ENCODE measurements at places on chromosomes 6 and 20.

- no peak for DNase-seq
Measured at GRCh38 chr6:169420912-169421543, 167.4 kb upstream of the THBS2 start.

- DNase-seq = no peak
Measured at GRCh38 chr20:63128367-63128766, 87.6 kb downstream of the YTHDF1 start.

GRCh38 chr20:40741507-40742106 is 52.6 kb upstream of the MAFB start:
- DNase-seq = no peak

DNA sequence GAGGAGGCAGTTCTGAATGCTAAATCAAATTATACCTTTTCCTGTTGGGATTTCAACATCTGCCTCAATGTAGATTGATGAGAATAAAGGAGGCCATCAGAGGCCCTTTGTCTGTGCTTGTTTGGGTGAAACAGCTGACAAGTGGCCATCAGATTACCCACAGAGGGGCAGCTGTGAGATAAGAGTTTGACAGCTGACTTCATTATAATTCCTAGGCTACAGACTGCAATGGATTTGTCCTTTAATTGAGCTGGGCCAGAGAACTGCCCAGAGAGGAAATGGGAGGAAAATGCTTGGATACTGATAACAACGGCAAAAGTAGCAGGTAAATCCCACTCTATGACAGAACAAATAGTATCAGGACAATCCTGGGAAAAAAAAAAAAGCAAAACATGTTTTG is 649.4 kb downstream of the HDGFL1 start:
- DNase-seq = no peak

DNA sequence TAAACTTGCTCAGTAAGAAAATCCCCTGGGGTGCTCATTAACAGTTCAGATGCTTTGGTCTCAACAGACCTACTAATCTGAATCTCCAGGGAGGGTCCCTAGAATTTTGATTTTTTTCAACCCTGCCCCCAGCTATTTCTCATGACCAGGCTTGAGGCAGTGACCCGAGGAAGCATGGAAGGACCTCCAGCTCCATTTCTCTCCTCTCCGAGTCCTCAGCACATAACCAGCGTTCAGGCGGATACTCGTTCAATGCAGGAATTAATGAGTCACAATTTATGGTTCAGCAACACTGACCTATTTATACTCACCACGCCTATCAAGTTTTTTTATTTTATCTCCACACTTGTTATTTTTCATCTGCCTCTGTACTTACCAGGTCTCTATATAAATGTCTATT is 369.2 kb upstream of the CDH4 start:
- no peak for DNase-seq

DNA sequence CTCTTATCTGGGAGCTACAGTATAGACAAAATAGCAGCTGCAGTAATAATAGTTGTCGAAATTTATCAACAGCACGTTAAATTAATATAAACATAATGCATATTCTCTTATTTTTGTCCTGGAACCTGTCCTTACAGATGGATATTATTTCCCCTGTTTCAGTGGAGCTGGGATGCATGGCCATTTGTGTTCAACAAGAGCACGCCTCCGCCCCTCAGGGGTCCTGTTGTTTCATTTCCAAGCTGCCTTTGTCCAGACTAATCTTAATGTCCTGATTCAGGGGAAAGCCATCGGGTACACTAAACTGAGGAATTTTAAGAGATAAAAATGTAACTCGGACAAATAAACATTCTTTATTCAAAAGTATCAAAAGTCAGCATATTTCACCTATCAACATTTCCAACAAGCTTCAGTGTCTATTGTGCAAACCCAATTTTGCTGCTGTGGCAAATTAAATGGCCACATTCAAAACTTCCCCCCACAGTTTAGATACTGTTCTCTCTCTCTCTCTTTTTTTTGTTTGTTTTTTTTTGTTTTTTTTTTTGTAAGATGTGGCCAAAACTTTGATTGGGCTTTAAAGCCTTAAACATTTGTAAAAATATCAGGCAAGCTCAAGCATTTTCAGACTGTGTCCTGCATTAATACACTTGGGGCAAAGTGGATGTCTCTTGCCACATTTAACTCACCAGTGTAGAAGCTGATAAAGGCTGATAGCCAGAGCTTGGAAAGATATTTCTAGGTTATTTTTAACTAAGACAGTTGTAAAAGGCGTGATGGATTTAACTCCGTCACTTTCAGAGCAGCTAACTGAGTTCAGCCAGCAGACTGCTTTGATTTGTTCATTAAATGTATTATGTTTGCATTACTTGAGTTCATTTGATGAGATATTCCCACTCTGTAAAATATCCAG is 112.5 kb upstream of the QKI start:
- no peak for DNase-seq

GRCh38 chr20:4637081-4637797 is 84.5 kb upstream of the PRND start:
- no peak for DNase-seq

GRCh38 chr6:73309785-73310502 is 44.1 kb downstream of the DPPA5 start:
- peak; percentile 5 for DNase-seq

GRCh38 chr20:64228751-64229506 is 26.6 kb upstream of the PCMTD2 start:
- DNase-seq = no peak

DNA sequence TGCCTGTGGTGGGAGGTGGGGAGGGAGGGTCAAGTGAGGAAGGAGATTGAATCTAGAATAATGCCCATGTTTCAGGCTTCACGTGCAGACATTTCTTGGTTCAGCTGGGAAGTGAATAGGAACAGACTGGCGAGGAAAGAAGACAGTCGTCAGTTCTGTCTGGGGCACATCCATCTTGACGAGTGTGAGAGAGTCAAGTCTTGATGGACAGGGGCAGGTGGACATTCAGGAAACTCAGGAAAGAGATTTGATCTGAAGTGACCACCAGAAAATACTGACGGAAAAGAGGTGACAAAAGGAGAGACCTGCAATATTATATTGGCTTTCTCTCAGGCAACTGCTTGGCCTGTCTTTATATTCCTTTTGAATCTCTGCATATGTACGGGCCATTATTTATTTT is 68.6 kb downstream of the ESR1 start:
- no peak for DNase-seq

DNA sequence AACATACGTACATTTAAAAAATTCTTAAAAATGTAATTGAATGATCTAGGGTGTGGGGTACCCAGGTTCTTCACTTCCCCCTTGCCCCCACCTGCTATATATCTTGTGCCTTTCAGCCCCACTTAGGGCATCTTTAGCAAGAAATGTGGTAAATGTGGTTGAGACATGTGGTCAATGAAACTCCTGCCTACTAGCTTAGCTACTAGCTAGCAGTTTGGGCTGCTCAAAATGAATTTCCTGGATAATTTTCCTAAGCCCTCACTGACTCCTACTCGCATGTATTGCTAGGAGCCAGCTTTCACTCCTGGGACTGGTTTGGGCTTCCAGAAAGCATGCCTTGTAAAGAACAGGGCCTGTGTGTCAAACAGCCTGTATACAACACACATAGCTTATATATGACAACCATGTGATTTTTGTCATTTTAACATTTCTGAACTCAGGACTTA is 257.3 kb downstream of the ATXN1 start:
- DNase-seq = no peak

DNA sequence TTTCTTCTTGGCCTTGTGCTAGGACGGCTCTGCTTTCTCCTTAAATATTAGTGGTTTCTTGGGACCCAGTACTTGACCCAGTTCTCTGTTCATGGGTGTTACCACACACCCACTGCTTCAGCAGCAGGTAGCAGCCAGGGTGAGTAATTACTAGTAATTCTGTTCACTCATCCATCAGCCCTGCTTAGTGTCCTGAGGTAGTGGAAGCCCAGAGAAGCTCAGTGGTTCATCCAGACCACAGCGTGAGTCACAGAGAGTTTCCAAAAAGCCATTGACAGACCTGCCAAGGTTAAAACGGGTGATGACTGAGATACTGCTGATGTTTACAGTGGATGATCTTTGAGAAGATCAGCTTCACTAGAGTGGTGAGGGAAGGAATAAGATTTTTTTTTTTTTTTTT is 51.7 kb upstream of the HINT3 start:
- DNase-seq = no peak

DNA sequence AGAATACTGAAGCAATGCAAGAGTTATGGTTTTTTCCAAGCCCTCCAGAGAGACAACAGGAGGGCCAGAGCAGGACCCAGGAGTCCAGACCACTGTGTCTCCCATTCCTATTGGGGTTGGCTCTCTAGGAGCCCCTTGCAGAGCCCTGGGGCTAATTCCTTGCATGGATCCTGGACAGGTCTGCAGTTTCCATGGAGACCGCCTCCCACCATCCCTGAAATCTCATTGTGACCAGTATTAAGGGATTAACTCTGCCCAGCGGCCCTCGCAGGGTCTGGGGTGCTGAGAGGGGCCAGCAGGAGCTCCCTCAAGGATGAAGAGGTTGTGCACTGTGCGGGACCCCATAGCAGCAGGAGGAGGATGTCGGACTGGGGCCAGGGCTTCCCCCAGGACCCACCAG is 34.8 kb downstream of the HNF4A start:
- DNase-seq = no peak

DNA sequence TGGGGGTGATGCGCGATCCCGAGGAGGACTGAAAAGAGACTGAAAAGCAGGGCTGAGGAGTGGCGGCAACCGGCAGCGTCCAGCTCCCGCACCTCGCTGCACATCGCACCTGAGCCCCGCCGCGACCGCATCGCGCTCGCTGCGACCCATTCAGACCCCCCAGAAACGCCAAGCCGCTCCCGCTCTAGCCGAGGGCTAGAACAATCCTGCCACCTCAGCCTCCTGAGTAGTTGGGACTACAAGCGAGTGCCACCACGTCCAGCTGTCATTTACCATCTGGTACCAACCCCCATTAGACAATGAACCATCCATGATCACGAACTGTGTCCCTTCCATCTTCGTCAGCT is 33.2 kb downstream of the HLA-A start:
- no peak for DNase-seq

- DNase-seq = no peak
Measured at GRCh38 chr20:25019381-25020155, 27.0 kb upstream of the APMAP start.

DNA sequence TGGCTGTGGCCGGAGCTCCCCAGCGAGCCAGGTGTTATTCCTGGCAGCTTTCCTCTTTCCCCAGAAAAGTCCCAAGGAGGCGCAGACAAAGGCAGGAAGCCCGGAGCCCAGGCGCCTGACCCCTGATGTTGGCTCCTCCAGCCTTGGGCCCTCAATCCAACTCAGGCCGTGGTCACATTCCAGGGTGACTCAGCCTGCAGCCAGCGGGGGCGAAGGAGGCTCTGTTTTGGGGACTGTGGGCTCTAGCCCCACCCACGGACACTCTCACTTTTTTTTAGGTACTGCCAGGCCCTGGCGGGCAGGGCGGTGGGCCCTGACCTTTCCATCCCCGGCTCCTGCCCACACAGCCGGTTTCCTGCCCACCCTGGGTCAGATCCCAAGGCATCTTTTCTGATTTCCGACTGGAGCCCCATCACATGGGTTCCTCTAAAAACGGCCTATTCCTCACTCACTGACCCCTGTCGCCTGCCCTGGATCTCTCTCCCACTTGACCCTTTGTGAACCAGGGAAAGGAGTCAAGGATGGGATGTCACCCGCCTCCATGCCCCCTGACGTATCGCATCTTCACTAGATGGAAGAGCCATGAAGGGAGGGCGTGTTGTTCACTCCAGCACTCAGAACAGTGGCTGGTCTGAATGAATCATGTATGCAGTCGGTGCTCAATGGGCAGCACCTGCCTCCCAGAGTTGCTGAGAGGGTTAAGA is 5.5 kb downstream of the PTGIS start:
- no peak for DNase-seq

GRCh38 chr6:25661129-25661779 is 9.2 kb downstream of the SCGN start:
- no peak for DNase-seq

DNA sequence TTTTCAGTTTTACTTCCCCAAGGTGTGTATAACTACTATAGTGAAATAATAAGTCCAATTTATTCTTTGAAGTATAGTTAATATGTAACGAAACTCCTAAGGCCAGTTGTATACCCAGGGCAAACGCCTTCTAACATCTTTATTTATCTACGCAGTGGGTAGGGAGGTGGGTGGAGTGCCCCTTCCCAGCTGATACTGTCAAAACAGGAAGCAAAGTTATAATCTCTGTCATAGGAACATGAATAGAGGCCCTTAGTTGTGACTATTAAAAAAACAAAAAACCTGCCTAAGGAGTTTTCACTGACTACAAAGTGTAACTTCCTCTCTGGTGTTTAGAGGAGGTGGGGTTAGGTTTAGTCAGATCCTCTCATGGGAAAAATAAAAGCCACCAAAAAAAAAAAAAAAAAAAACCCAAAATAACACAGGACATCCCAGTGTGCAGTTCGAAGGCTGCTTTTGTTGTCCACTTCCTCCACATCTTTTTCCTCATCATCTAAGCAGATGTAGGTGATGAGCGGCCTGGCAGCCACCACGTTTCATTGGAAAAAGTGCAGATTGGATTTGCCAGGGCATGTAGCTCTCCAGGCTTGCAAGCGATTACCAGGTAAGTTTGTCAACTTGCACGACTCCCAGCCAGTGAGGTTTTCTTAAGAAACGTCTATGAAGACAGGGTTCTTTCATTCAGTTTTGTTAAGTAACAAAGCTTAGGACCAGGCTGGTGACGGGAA is 58.7 kb downstream of the UTRN start:
- no peak for DNase-seq

GRCh38 chr6:159665868-159666635 is 27.0 kb downstream of the SOD2 start:
- DNase-seq = no peak

GRCh38 chr6:146154197-146154596 is 125.3 kb downstream of the GRM1 start:
- no peak for DNase-seq

GRCh38 chr6:71900642-71901041 is 14.3 kb downstream of the RIMS1 start:
- no peak for DNase-seq

- DNase-seq = no peak
Measured at GRCh38 chr6:106247733-106248132, 77.8 kb downstream of the ATG5 start.

- no peak for DNase-seq
Measured at GRCh38 chr6:143160439-143161220, 99.9 kb downstream of the AIG1 start.

DNA sequence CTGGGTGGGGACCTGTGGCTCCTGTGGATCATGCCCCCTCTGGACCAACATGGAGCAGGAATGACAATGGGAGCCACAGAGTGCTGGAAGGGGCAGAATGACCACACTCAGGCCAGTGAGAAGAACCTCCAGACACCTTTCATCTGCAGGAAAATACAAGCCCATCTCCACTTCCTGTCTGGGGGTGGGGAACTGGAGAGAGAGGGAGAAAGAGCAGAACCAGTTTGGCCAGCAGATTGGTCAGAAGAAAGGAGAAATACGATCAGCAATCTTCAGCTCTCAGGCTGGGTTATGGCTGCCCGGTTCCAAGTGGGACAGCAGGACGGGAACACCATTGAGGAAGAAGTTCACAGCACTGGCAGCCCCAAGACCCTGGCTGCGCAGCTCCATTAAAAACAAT is 37.0 kb downstream of the BMP7 start:
- DNase-seq = no peak

- DNase-seq = no peak
Measured at GRCh38 chr20:35301426-35301825, 9.2 kb upstream of the FAM83C start.

- no peak for DNase-seq
Measured at GRCh38 chr6:5507131-5507681, 245.9 kb downstream of the FARS2 start.

GRCh38 chr20:55394592-55394991 is 610.7 kb downstream of the CBLN4 start:
- no peak for DNase-seq

Measured in activated naive CD4-positive, alpha-beta T cell (primary cell).